Omental fat pad (tissue), 4 donors: ENCODE measurements at places on chromosomes 12 and 14. TPM values are rescaled to one million over a fixed set of nuclear protein-coding genes. Genes with fewer than 3 reads are reported as not detected.

The NFE2 gene
- 16.9 TPM for total RNA-seq

The RHOJ gene
- total RNA-seq = 5.2 TPM

The DAD1 gene
- total RNA-seq = 156 TPM

The SRGAP1 gene
- total RNA-seq = 11.3 TPM

The EML5 gene
- total RNA-seq = 0.36 TPM

DNA sequence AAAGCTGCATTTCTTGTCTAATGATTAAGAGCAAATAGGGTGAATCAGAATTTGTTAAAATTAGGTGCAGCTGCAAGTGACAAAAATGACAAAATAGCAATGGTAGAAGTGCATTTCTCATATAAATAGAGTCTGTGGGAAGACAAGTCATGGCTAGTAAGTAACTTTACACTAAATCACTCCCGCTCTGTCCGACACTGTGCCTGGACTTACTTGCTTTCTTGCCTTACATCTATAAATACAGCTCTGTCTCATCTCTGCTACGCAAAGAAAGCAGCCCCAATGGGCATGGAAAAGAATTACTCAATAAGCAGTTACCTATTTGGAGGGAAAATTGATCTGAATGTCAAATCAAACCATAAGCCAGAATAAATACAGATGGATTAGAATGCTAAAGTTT is 245.4 kb upstream of the KRR1 start:
- no peak for DNase-seq

DNA sequence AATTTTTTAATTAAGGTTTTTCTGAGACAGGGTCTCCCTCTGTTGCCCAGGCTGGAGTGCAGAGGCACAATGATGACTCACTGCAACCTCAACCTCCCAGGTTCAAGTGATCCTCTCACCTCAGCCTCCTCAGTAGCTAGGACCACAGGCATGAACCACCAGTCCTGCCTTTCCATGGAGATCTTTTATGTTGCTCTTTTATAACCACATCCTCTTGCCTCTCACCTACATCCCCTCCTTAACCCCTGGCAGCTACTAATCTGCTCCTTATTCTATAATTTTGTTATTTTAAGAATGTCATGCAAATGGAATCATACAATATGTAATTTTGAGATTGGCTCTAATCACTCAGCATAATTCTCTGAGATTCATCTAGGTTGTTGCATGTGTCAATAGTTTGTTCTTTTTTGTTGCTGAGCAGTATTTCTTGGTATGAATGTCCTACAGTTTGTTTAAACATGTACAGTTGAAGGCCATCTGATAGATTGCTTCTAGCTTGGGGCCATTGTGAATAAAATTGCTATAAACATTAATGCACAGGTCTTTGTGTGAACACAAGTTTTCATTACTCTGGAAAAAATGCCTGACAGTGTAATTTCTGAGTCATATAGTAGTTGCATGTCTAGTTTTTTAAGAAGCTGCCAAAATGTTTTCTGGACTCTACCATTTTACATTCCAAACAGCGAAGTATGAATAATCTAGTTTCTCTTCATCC is 249.2 kb upstream of the AMIGO2 start:
- DNase-seq = no peak

DNA sequence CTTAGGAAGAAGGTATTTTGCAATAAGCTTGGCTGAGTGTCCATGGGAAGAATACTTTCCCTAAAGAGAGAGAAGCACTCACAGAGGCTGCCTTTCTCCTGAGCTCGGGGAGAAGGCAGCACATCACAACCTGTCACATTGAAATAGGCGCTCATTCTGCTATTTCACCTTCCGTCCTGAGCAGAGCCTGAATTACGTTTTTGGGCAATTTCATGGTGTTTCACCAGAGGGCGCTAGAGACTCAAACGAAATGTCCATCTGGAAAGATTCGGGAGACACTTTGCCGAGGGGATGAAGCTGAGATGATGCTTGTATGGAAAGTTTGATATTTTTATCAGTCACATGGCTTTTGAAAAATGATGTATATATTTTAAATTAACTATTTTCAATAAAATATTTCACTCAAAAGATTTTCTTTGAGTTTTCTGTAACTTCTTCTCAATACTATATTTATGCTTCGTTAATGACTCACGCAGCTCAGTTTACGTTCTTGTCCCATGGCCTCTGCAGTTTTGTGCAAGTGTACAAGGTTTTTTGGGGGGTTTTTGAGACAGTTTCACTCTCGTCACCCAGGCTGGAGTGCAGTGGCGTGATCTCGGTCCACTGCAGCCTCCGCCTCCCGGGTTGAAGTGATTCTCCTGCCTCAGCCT is 17.4 kb upstream of the B4GALNT3 start:
- no peak for DNase-seq

DNA sequence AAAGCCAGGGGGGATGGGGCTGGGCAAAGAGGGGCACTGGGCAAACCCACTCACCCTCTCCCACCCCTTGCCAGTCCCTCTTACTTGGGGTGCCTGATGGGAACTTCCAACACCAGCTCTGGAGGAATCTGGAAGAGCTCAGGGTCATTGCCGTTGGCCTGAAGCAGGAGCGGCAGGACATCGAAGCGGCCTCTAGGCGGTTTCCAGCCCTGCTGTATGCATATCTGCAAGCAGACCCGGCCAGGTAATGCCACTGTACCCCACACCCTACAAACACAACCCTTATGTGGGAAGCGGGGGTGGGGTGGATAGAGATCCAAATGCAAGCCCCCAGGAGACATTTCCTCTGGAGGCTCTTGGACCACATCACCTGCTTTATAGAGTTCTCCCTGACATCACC is 83.6 kb downstream of the NOS1 start:
- no peak for DNase-seq

GRCh38 chr12:83700838-83701237 is 1014.1 kb downstream of the TMTC2 start:
- no peak for DNase-seq

DNA sequence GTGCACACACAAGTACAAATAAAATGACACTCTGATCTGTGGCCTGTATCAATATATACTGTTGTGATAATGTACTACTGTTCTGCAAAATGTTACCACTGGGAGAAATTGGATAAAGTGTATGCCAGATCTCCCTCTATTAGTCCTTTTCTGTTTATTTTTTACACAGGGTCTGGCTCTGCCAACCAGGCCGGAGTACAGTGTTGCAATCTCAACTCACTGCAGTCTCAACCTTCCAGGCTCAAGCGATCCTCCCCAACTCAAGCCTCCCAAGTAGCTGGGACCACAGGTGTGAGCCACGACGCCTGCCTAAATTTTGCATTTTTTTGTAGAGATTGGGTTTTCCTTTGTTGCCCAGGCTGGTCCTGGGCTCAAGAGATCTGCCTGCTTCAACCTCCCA is 1.9 kb downstream of the NT5DC3 start:
- DNase-seq = no peak

GRCh38 chr12:65525491-65526141 is 247.1 kb downstream of the MSRB3 start:
- no peak for DNase-seq

DNA sequence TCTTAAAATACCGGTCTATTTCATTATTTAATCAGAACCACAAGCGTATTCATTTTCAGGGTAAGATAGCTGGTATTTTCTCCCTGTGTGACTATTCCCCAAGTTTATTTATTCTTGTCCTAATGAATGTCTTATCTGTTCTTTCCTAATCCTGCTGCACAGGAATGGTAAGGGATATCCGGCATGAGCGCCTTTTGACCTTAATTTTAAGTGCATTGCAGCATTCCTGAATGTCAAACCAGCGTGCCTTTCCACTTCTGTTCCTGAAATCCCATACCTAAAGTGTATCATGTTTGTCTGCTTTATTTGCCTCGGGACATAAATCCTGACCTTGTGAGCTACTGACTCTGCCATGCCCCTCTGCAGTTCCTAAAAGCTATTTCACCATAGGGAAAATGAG is 1713.2 kb upstream of the FLRT2 start:
- DNase-seq = no peak

DNA sequence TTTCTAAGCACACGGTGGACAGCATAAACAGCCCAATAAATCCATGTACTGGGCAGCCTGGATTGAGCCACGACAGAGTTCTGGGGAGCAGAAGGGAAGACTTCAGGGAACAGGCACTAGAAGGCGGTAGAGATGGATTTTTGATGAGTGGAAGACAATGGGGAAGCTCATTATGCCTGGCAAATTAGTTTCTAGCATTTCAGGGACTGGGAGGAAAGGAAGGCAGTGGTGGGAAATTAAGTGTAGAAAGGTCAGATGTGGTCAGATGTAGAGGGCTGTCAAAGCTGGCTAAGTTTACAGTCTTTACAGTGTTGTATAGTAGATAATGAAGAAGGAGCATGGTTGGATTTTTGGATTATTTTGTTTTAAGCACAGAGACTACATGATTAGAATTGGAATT is 9.2 kb downstream of the EGLN3 start:
- DNase-seq = no peak

DNA sequence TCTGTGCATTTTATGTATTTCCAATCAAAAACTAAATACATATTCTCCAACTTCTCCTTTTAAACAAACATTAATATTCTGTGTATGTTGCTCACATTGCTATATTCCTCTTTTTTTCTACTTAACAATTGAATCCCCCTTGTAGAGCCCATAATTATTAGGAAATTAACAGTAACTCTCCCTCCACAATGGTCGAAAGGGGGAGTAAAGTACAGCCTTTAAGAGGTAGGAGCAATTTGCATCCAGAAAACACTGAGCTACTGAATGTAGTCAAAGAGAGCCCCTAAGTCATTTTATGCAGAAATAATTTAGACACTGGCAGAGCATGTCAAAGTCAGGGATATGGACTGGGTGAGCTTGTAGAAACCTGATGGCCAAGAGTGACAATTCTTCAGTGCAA is 57.2 kb upstream of the SCN8A start:
- no peak for DNase-seq

- no peak for DNase-seq
These were observed 1.8 kb upstream of the KRT82 start for GRCh38 chr12:52407918-52408317.

DNA sequence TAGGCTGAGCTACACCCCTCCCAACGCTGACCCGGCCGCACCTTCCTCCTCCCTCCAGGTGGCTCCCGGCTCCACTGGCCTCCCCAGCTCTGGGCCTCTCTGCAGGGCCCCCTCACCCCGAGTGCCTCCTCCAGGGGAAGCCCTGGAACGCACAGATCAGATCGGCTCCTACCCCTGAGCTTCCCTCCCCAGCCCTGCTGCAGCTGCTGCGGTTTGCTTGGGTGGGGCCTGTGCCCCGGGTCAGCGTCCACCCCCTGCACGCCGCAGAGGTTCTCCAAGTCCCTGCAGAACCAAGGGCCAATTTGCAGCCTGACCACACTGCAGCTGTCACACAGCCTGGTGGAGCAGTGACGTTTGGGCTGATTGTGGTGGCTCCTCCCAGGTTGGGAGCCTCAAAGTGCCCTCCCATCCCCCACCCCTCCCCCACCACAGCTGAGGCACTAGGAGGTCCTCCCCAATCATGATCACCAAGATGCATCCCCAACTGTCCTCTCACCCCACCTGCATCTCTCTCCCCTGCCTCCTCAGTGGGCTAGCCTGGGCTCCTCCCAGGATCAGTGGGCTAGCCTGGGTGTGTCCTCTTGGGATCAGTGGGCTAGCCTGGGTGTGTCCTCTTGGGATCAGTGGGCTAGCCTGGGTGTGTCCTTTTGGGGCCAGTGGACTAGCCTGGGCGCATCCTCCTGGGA is 12.8 kb upstream of the FBRSL1 start:
- no peak for DNase-seq
